ENCODE measurements at places on chromosomes 13 and 19. TPM values are rescaled to one million over a fixed set of nuclear protein-coding genes. Genes with fewer than 3 reads are reported as not detected.

GRCh38 chr13:57857945-57858344 is 226.4 kb downstream of the PCDH17 start:
- no peak for DNase-seq

DNA sequence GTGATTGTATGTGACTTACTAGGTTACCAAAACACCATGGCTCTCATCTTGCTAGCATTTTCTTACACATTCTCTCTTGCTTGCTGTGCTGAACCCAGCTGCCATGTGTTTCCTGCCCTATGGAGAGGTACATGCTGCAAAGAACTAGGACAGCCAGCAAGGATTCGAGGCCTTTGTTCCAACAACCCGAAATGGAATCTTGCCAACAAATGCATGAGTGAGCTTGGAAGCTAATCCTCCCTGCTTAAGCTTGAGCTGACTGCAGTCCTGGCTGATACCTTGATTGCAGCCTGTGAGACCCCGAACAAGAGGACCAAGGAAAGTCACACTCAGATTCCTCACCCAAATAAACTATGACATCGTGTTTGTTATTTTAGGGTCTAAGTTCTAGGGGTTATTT is 651.2 kb downstream of the SLITRK6 start:
- DNase-seq = no peak

DNA sequence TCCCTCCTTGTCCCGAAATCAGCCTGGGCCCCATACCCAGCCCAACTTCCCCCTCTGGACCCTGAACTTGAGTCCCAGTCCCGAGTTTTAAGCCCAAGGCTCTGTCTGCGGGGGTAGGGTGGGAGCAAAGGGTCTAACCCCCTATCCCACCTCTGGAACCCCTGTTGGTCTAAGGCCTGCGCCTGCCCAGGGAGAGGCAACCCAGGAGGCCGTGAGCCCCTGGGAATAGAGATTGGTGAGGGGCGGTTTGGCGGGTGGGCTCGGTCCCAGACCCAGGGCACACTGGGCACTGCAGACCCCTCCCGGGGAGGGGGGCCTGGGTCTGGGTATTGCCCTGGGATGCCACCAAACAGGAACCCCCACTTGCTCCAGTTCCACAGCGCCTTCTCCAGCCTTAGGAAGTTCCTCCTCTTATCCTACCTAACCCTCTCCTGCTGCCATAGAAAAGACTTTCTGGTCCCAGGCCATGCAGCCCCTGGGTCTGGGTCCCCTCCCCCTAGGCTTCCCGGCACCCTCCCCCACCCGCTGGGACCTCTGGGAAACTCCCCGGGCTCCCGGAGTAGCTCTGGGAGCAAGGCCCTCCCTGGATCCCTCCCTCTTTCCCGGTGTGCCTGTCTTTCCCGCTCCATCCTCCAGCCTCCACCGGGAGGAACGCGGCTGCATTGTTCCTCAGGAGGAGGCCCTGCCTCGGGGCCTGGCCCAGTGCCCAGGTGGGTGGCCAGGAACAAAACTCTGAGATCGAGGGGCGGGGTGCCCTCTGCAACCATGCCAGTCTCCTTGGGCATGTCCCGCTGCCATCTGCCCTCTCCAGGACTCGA is 33.6 kb upstream of the NANOS3 start:
- no peak for DNase-seq

DNA sequence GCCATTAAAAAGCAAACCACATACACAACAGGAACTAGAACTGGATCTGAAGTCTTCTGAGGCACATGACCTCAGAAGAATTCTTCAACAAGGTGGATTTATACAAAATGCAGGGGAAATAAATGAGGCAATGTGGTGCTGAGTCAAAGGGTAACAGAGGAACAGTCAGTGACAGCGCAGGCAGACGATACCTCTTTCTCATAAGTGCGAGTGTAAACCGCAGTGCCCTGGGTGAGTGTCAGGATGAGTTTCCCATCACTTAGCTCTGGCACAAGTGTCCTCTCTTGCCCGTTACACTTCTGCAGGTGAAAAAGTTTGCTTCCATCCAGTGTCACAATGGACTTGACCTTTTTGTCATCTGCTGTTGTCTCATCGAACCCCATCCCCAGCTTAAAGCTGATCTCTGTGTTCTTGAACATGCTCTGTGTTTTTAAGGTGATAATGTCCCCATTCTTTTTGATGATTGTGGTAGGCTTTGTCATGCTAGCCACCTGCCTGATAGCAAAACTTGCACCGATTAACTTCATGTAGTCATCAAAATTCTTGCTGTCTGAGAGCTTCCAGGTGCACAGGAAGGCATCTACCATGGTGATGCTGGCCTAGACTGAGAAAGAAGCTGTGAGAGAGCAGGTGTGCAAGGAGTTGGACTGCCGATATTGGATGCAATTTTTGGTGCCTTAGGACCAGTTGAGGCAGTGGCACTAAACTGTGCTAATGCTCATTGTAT is 97.3 kb downstream of the AKAP11 start:
- DNase-seq = no peak

DNA sequence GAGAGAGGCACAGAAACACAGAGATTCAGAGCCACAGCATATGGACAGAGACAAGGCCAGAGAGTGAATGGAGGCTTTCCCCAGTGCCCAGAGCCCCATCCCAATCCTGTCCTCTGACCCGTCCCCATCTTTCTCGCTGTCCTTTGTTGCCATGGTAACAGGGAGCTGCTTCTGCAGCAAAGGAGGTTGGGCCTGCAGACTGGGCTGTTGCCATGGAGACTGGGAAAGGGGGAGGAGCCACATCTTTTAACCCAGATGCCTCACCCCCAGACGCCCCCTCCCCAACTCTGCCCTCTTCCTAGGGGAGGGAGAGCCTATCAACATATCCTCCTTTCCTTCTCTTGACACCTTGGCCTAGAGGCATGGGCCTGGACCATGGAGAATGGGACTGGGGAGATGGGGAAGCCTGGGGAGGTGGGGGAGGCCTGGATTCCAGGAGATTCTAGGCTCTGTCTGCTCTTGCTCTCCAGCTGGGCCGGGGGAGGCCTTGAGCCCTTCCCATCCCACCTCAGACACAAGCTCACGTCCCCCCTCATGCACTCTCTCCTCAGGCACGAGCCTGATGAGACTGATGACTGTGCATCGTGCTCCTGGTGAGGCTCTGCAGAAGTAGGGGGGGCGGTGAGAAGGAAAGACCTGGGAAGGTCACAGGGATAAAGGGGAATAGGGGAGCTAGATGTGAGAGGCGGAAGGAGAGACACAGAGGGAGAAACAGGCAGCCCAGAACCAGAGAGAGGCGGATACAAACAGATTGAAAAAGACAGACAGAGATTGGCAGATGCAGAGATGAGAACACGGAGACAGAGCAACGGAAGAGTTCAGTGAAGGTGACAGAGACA is 2.1 kb upstream of the ATP1A3 start:
- no peak for DNase-seq

DNA sequence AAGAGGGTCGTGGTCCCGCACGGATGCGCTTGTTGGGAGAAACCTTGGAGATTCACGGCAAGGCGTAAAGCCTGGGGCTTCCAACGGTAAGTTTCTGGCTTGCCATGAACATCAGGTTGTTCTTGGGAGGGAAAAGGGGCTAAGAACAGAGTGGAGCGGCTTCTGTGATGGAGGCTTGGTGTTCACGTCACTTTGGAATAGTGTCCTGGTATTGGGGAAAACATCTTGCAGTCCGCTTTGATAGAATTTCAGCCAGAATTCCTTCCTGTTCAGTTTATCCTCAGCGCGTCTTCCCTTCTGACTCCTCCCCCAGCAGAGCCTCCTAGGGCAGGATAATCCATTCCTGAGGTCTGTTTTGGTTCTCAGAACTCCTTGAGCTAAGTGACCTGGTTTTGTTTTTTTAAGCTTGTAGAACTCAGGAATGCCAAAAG is 2.0 kb downstream of the KCTD15 start:
- DNase-seq = no peak

DNA sequence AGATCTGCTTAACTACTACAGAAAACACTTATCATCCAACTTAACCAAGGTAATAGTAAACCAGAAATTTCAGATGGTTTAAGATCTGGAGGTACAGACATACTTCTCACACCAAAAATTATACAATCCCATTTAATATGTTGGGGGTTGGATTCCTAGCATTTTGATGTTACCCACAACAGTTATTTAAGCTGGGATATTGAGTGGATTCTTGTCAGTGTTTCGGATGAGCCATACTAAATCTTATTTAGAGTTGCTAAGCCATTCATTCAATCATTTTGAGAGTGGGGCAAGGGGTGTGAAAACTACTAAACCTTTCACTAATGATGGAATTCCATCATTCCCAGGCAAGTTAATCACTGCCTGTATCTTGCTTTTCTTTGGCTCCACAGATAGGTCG is 40.6 kb downstream of the KATNAL1 start:
- no peak for DNase-seq

DNA sequence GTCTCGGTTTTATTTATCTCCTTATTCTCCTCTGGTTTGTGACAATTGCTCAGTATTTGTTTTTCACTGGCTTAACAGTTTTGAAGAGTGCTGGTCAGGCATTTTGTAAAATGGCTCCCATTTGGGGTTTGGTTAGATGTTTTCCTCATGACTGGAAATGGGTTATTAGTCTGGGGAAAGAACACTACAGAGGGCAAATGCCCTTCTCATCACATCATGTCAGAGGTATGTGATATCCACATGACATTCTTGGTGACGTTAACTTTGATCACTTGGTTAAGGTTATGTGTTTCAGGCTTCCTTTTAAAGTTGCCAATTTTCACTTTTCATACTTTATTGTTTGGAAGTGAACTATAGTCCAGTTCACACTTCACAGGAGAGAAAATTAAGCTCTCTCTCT is 74.8 kb upstream of the KLHL1 start:
- DNase-seq = no peak

DNA sequence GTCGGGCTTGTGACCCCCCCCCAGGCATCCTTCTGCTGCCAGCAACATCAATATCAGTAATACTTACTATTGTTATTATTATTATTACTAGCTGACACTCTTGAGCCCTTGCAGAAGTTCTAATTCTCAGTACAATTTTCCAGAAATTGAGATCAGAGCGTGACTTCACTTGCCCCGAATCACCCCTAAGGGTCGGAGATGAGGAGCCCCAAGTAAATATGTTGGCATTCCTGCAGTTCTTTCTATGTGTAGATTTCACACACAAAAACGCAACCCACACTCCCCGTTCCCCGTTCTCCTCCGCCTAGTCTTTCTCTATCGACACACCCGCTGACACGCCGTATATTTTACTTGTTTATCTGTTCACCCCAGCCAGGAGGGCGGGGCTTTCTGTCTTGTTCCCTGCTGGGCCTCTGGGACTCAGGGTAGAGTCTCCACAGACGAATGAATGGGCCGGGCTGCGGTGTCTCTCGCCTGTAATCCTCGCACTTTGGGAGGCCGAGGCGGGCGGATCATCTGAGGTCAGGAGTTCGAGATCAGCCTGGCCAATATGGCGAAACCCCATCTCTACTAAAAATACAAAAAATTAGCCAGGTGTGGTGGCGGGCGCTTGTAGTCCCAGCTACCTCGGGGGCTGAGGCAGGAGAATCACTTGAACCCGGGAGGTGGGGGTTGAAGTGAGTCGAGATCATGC is 14.7 kb downstream of the TLE5 start:
- peak; percentile 65 for DNase-seq

DNA sequence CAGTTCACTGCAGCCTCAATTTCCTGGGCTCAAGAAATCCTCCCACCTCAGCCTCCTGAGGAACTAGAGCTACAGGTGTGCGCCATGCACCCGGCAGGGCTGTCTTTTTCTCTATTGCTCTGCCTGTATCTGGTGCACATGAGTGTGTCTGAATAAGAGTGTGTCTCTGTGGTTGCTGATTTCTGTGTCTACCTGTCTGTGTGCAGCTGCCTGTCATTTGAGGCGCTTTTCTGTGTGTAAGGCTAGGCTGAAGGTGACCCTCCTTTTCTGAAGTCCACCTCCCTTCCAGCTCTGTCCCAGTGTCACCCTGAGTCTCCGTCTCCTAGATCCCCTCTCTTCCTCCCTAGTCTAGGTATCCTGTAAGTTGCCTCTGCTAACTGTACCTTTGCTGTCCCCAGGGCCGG is 1.5 kb upstream of the PRR12 start:
- no peak for DNase-seq

GRCh38 chr13:79723519-79724024 is 242.6 kb downstream of the NDFIP2 start:
- no peak for DNase-seq

- peak; percentile 4 for DNase-seq
These were observed 546.6 kb downstream of the DACH1 start for GRCh38 chr13:71320452-71320851.

DNA sequence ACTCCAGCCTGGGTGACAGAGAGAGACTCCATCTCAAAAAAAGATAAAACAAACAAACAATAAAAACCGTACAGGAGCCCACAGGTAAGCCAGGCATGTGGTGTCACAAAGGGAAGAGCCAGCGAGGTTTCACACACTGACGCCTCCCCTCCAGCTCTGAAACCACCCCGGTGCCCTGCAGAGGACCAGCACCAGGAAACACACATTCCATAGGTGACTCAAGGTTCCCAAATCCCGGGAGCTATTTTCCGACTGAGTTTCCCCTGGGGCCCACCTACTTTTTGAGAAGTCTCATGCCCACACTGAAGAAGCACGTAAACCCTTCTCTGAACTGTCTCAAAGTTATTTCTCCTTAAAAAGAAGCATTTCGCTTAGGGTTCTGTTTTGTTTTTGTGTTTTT is 40.3 kb downstream of the RHPN2 start:
- DNase-seq = no peak

Gene FOXA3
- total RNA-seq = 0.46 TPM

- no peak for DNase-seq
These were observed 152.2 kb upstream of the PRR20A start for GRCh38 chr13:56988543-56988942.

Gene ZNF536
- not detected for total RNA-seq

Gene ANKRD24
- 4.2 TPM for total RNA-seq

DNA sequence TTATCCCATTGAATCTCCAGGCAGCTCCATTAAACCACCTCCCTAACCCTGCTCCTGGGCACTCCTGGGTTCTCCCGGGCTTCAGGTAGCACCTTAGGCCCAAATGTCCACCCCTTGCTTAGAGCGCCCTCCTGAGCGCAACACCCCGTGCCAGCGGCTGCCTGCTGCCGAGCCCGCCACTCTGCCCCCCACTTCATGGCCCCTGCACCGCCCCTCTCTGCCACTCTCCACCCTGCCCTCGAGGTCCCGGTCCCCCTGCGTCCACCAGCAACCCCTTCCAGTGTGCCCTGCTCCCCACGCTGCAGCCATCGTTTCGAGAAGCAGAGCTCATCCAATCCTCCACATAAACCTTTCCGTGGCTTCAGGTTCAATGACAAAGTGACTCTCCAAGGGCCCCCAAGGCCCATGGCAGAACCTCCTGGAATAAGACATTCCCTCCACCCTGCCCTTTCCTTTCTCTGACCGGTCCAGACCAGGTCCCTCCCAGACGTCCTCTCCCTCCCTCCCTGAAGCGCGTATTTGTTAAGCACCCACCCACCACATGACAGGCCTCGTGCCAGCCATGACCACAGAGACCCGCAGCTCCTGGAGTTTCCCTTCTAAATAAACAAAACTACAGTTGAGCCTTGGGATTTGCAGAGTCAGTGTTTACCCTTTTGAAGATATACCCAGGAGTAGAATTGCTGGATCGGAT is 66.6 kb downstream of the ARHGEF18 start:
- DNase-seq = no peak

DNA sequence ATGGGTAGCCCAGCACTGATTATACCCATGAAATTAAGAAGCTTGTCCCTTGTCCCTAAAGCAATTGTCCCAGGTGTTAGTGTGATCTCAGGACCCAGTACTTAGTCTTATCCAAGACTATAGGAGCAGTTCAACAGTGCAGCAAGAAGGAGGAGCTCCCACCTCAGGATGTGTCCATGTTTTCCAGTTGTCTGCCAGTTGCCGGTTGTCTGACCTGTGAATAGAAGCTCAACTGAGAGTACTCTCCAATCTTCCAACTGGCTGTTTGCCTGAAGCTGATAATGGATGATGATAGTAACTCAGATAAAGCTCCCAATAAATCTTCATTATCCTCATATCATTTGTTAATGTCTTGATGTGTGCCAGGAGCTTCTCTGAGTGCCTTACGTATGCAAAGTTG is 107.2 kb upstream of the HTR2A start:
- DNase-seq = no peak

Data from activated naive CD4-positive, alpha-beta T cell treated with anti-CD3 and anti-CD28 coated beads, Interleukin-2, amount 50 U/mL, for 72 hours (primary cell).